GM04504 (cell line): ENCODE measurements at places on chromosomes 6 and 20.
A peak's percentile ranks its signal among the peaks of the same experiment; 100 is the strongest.

DNA sequence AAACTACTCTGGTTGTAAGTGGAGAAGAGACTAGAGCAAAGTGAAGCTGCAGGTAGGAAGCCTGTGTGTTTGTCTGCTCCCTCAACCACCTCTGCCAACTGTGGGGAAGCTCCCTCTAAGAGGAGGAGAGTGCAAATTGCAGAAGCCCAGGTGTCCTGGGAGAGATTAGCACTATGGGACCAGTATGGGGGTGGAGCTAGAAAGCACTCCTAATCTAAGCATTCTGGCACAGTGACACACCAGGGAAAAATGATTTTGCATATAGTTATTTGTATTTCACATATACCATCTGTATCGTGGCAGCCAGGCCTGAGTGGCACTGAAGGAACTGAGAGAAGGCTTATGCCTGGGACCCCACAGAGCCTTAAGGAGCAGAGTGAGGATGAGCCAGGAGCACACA lies 12.8 kb downstream of the GSTA1 start:
- no peak for DNase-seq

DNA sequence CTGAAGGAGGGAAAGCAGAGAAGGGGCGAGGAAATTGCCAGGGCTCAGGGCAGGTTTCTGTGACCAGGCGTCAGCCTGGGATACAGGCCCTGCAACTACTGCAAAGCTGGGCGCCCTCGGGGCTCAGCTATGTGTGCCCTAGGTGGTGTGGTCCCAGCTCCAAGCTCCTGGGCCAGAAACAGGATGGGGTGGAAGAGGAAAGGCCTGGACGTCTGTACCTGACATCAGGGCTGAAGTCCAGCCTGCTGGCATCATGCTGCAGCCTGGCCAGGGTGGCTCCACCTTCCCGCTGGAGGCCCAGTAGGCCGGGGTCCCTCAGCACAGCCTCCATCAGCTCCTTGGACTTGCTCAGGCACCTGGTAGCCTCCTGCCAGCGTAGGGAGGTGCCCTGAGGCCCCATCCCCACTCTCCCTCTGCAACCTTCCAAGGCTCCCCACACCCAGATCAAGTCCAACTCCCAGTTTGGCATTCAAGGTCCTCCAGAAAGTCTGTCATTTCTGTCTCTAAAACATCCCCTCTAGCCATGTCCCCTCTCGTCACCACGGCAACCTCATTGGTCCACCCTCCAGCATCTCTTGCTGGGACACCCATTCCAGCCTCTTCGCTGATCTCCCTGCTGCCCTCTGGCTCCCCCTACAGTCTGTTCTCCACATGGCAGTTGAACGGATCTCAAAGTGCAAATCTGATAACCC lies 38.2 kb downstream of the KIAA1755 start:
- DNase-seq, result no peak

DNA sequence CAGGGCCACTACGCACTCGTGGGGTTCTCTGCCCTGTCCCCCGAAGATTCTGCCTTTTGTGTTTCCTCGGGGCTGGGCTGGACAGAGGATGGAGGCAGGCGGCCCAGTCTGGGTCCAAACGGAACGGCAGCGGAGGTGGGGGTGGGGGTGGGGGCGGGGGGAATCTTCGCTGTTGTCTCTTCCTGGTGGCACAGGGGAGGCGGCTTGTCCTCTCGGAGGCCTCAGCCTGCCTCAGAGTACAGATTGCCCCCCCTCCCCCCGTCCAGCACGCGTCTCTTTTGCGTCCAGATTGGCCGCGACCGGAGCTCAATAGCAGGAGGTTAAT lies 1.4 kb upstream of the INSM1 start:
- no peak for DNase-seq

- DNase-seq, result no peak
These were observed 465.4 kb downstream of the CD109 start for GRCh38 chr6:74161380-74161779.

DNA sequence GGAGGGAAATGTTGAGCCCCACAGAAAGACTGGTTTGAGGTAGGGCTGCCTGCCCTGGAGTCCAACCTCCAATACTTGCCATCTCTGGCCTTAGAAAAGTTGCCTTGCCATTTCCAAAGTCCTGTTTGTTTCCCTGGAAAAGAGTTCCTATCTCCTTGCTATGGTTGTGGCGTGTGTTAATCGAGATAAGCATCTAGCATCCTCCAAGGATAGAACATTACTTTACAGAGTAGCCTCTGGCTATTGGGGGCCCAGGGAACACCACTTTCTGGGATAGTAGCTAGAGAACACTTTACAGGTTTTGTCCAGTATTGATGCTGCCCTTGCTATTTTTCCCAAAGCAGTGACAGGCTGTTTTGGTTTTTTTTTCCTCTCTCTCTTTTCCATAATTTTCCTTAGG lies 57.4 kb upstream of the SASH1 start:
- no peak for DNase-seq

DNA sequence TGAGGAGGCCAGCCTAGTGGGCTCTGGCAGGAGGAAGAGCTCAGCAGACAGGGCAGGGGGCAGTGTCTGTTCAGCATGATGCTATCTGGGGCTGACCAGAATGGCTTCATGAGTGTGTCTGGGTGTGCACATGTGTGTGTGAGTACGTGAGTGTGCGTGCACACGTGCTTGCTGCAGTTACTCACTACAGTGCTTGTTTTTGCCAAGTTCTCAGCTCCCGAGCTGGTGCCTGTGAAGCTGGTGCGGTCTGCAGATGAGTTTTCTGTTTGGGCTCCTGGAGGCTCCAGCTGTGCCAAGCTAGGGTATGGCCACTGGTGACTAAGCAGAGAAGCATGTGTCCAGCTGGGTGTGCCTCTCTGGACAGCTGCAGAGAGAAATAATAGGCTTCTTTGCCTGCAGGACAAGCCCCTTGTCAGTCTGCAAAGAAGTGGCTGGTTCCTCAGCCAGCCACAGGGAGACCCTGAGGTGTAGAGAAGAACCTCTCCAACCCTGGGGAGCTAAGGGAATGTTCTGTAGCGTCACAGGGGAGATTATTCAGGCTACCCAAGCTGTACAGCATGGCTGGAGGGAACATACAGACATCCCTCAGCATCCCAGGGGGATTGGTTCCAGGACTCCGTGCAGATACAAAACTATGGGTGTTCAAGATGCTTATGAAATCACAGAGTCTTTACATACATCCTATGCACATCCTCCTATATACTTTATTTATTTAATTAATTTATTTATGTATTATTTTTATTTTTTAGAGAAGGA lies 40.2 kb upstream of the FAM50B start:
- peak; percentile 86 for DNase-seq

DNA sequence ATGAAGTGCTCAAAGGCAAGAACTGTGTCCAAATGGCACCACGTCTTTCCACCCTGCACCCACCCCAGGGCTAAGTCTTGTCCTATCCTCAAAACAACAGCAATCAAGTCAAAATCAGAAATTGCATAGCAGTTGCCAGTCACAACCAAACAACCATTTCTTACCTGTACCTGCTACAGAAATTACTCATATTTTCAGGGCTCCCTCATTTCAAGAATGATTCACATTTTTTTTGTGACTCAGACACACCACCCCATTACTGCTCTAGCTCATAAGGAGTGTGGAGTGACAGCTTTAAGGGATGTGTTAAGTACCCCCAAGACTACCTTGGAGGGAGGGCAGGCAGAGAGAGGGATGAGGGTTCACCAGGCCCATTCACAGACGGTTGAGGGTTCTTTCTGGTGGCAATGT lies 111.7 kb downstream of the TRERF1 start:
- no peak for DNase-seq

DNA sequence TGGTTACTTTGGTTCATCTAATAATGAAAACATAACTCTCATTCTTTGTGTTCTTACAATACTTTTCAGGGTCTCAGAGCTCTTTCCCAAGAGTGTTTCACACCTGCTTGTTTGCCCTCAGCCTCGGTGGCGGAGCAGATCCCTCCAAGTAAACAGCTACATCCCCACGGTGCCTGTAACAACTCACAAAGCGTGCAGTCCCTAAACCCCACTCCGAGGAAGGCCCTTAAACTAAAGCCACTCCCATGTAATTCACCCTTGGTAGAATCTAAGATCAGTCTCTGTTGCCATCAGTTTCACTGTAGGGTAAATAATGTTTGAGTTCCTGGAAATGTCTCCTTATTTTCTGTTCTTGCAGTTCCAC lies 101.1 kb downstream of the TFAP2A start:
- DNase-seq, result no peak

- no peak for DNase-seq
These were observed 74.2 kb downstream of the TOX2 start for GRCh38 chr20:43988867-43989266.

GRCh38 chr6:1055015-1055921 lies 256.6 kb upstream of the FOXQ1 start:
- DNase-seq, result no peak

DNA sequence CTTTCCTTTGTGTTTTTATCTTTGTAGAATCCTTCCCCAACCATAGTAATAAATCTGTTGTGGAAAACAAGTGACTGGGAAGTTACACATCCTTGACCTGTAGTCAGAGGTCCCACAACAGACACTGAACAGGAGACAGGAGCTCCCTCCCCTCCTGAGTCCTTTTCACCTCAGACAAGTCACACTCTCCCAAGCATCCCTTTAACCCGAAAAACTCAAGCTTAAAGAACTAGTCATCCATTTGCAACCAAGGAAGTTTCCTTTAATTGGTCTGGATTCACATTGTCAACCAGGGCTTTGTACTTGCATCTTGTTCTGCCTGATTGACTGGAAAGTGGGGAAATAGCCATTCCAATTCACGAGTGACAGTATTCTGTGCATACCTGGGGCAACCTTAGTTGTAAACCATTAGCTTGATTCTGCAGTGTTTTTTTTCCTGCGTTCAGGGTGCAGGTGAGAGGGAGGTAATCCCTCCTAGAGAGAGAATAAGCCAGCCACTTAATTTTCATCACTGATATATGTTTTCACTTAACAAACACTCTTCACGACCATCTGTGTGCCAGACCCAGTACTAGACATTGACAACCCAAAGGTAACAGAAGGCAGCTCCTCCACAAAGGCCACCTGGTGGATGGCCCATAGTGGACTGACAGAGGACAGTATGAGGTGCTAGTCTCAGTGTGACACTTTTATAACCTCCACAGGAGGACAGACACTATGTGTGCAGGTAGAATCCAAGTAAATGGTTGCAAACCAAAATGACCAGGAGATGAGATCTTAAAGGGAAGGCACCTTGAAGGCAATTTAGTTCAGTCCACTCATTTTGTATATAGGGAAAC lies 112.4 kb downstream of the SLX4IP start:
- DNase-seq, result no peak

DNA sequence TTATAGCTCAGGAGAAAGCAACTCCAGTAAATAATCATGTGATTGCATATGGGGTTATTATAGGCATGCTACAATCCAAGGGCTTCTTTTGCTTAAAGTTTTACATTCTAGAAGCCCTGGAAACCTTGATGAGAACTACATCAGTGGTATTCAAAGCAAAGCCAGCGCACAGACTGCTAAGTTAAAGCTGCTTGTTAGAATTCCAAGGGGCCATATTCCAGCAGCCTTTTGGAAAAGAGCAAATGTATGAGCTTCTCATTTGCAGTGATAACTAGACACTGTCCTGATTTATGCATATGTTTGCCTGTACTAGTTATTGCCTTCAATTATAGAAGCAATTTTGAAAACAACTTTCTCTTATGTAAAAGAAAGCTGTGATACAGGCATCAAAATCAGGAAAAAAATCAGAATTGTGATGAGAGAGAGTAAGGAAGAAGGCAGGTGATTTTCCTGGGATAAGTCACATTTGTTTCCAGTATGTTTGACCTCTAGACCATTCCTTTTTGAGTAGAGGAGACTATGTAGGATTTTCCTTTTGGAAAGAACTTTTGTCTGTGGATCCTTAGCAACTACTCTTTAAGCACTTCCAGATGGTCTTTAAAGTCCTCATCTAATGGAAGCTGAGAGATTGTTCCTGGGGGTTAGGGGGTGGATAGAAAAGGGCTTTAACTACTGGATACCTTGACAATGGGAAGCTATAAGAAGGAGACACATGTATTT lies 159.2 kb downstream of the PLCB4 start:
- no peak for DNase-seq

DNA sequence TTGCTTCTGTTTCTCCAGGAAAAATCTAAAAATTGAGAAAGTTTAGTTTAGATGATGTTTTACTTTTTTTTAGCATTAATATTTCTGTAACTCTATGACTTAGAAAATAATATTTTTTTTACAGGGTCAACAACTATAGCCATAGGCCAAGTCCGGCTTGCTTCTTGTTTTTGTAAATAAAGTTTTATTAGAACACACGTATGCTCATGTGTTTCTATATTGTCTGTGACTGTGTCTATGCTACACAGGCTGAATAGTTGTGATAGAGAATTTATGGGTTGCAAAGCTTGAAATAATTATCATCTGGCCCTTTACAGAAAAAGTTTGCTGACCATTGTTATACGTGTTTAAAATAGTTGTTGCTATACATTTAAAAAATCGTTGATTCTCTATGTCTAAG lies 399.2 kb downstream of the EPM2A start:
- no peak for DNase-seq

GRCh38 chr6:8670792-8671191 lies 235.4 kb upstream of the SLC35B3 start:
- no peak for DNase-seq

DNA sequence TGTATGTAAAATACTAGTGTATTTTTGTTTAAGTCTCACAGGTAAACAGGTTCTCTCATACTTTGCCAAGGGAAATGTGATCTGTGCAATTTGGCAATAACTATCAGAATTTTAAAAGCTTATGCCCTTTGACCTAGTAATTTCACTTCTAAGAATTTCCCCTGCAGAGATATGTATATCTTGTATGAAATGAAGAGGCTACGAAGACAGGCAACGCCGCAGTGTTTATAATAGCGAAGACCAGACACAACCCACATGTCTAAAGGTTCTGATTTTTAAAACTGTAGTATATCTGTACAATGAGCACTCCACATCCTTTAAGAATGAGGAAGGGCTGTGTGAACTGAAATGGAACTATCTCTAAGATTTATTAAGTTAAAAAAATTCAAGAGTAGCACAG lies 7.5 kb downstream of the TRAF3IP2 start:
- DNase-seq, result no peak

- no peak for DNase-seq
These were observed 213.1 kb upstream of the STXBP5 start for GRCh38 chr6:146990821-146991798.

- no peak for DNase-seq
These were observed 3.9 kb upstream of the DSE start for GRCh38 chr6:116366740-116367275.

GRCh38 chr6:95119927-95120326 lies 457.4 kb upstream of the MANEA start:
- DNase-seq, result no peak

DNA sequence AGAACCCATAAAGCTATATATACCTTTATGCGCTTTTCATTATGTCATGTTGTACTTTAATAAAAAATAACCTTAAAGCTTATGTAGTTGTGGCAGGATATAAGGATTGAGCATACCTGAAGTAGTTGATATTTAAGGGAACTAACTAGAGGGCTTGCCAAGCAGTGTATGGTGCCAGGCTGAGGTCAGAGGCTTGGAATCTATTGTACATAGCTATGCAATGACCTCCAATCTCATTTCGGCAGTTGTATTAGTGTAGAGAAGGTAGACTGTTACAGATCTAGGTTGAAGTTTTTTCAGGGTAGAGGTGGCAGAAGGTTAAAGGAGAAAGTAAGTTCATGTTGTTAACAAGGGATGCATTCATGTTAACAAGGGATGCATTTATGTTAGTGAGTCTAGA lies 397.7 kb upstream of the HS3ST5 start:
- no peak for DNase-seq
